ENCODE measurements at places on chromosomes 6 and 20.

DNA sequence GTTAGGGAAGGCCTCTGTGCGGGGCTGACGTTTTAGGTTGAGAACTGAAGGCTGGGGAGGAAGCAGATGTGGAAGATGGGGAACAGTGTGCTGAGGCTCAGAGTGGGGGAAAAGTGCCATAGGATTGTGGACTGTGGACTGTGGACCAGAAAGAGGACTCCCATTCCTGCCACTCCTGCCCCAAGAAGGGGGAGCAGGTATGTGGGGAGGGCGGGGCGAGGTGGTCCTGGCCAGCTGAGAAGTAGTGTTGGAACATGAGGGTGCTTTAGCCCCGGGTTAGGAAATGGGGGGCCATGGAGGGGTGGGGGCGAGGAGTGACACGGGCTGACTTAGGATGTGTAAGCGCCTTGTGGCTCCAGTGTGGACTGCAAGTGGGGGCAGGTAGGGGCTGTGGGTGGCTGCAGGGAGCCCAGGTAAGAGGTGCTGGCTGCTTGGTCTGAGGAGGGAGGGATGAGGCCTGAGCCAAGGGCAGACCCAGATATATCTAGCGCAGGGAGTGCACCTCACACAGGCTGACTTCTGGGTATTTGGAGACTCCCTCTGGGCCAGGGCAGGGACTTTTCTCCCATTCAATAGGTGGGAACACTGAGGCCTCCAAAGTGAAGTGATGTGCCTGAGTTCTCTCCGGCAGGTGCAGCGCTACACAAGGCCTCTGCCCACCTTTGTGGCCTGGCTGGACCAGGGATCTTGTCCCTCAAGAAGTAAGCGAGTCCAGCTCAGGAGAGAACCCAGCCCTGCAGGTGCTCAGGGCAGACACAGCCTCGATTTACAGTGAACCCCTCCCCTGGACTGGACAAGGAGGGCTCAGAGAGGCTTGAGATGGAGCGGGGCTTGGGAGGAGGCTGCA, 76.6 kb upstream of the TOX2 start:
- no peak for DNase-seq

- peak; percentile 42 for DNase-seq
These were observed 69.1 kb upstream of the PBOV1 start for GRCh38 chr6:138287144-138287955.

GRCh38 chr6:162525181-162525580, 202.4 kb downstream of the PRKN start:
- DNase-seq: no peak

DNA sequence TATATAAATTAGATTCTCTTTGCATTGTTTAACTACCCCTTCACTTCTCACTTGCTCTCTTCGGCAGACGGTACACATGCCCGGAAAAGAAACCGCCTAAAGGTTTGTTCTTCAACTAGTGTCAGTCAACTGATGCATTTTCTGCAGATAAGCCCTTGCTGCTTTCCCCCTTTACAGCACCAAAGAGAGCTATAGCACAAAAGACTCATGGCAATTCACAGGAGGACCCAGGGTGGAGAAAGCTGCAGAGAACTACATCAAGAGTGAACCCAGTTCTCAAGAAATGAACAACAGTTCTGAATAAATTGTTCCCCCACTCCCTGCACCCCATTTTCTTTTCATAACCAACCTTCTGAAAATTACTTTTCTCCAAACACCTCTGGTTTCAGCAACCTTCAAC, 8.9 kb downstream of the CD164 start:
- DNase-seq: no peak

GRCh38 chr6:74167511-74167910, 471.5 kb downstream of the CD109 start:
- no peak for DNase-seq

GRCh38 chr20:44495802-44496481, 20.3 kb downstream of the TTPAL start:
- DNase-seq: no peak

DNA sequence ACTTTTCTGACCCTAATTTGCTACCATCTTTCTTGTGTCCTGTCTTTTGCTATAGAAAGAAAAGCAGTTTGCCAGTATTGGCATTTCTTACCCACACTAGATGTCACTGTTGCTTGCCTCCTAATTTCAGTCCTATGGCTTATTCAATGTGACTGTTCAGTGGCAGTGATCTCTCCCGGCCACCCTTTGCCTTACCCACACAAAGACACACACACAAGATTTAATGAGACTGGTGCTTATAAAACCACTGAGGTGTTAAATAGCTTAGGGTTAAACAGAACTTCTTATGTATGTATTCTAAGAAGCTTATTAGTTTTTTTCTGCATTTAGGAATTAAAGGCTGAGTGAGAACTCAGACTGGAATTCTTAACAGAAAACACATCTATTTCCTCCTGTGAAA, 233.6 kb upstream of the ASCC3 start:
- peak; percentile 61 for DNase-seq

DNA sequence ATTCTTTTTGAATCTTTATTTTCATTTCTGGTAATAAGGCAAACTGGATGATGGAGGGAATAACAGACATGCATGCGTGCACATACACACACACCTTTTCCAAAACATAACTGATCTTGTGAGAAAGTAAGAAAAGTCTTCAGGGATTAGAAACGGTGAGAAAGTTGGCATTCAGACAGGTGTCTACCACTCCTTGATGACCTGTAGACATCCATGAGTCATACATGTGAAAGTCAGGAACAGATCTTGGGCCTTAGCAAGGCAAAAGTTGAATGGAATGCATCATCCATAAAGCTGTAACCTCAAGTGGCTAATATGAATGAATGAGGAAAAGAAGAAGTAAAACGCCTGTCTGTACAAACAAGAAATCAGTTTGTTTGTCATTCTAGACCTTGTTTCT, 97.3 kb downstream of the GRIK2 start:
- DNase-seq: no peak

DNA sequence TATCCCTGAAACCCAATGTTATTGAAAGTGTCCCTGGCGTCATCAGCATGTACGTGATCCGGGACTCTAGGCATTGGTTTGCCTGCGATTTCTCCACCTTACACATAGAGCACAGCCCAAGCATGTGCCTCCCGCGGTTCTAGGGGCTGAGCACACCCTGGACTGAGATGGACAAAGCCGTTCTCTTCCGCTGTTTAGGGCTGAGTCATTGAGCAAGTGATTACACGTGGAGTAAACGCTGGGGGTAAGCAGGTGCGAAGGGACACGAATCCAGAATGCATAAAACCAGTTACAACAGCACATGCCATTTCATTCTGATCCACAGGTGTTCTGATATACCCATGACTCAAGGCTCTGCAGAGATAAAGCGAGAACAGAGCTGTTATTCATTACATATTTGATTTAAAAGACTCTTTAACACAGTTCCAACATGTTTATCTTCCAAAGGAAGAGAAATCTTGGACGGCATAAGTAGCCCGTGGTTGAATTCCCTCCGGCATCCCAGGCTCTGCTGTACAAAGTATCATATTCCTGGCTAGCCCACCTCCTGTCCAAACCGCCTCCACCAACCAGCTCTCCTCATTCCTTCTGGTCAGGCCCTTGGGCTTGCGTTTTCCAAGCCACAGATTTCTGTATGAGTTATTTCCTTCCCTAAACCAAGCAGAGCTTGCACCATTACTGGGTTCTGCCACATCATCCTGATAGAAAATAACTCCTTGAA, 36.1 kb upstream of the THBS2 start:
- no peak for DNase-seq

DNA sequence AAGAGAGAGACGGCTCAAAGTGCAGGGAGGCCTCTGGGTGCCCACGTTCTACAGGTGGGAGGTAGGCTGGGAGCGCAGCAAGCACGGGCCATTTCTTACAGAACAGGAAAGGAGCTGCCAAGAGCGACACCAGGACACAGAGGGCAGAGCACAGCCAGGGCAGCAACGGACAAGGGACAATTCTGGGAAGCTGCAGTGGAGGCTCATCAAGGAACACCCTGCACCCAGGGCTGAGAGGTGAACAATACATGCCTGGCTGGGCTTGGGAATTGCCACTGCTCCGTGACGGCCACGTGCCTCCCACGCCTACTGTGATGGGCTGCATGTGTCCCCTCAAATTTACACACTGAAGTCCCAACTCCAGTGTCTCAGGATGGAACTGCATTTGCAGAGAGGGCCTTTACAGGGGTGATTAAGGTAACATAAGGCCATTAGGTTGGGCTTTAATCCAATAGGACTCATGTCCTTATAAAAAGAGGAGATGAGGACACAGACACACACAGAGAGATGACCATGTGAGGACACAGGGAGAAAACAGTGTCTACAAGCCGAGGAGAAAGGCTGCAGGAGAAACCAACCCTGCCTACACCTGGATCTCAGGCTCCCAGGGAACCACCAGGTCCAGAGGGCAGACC, 13.6 kb downstream of the SERPINB6 start:
- DNase-seq: no peak

GRCh38 chr20:19934792-19935491, 82.2 kb upstream of the NAA20 start:
- peak; percentile 38 for DNase-seq

DNA sequence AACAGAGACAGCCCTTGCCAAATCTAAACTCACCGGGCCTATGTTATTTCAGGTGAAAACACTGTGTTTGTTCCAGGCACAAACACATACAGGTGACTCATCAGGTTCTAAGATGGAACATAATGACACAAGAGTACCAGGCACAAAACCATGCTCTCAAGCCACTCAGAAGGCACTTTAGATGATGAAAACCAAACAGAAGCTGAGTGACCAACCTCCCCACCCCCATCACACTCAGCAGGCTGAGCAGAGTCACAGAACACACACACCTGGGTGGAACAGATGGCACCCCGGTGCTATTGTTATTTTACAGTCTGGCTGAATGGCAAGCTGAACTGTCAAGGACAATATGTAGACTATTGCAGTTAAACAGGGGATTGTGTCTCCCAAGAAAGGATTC, 20.6 kb upstream of the NKX2-2 start:
- DNase-seq: no peak

DNA sequence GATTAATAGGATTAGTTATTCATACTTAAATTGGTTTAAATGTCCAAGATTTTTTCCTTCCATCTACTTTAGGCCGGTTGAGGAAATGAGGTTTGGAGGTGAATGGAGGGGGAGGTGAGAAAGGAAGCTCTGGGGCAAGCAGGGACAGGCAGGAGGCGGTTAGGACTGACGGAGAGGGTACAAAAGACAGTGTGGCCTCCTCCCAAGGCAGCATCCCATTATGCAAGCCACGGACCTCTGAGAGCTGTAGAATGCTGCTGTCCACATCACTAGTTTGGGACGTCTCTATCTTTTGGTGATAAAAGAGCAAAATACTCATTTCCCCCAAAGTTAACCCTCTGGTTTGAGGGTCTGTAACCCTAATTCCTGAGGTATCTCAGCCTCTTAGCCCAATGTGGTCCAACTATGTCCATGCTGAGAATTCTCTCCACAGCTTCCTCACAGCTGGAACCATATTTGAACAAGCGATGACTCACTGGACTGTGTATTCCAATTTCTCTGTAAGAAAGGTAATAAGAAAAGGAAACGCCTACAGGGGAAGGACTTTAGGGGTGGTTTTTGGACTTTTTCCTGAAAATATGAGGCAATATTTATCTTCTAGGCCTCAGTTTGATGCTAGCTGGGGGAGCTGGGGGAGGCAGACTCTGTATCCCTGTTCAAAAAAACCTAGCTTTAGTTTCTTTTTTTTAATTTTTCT, 172.2 kb downstream of the TFAP2B start:
- no peak for DNase-seq

- DNase-seq: no peak
These were observed 100.5 kb downstream of the PDE10A start for GRCh38 chr6:165562421-165563090.

GRCh38 chr6:90537723-90538258, 49.1 kb downstream of the MAP3K7 start:
- DNase-seq: no peak

DNA sequence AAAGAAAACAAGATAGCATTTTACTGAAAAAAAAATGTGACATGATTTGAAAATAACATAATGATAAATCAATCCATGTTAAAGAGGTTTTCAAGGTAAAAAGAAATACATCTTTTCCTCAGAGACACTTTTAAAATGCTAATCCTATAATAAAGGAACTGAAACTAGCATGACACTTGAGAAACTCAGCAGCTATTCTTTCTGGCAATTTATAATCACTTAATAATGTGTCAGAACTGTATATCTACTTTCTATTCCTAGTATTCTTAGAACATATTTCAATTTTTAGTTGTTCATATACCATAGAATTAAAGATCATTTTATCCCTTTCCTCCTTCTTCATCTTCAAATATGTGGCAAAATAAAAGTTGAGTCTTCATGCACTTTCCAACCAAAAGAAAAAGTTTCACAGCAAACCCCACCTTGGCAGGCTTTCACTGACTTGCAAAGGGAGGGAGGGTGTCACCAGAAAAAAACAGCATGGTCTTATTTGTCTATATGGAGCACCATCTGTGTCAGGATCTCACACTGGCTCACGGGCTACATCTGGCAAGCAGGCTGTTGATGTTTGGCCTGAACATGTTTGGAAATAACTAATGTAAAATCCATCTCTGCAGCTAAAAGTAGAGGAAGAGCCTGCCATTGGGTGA, 48.5 kb downstream of the FHL5 start:
- no peak for DNase-seq

GRCh38 chr6:5152460-5152859, 67.3 kb downstream of the PPP1R3G start:
- no peak for DNase-seq

DNA sequence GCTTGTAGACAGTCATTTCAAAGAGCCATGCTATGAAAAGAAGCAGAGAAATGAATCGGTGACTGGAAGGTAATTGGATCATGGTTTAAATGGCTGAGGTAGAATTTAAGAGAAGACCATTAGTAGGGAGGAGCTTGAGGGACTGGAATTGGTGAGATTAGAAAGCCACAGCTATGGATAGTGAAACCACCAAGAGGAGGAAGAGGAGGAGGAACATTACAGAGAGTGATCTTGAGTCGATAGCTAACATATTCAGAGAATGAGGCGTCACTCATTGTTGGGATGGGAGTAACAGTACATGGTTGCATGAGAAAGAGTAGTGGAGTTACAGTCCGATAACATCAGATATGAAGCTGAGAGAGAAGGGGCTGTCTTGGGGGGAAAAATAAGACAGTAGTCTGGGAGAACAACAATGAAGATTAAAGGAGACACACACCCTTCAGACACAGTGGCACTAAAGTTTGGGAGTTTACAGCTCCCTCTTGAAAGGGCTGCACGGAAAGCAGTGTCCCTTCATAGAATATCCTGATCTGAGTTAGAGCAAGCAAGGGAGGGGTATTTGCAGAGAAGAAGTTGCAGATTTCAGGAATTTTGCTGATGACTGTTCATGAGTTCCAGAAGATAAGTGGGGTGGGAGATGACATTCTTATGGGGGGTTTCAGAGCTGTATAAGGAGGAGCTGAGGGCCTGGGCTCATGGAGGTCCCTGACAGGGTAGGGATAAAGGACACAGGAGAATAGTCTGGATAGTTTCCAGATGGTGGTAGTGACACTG, 15.1 kb upstream of the LAMP5 start:
- DNase-seq: no peak
